Mesothelial cell of epicardium (in vitro differentiated cells): ENCODE measurements at places on chromosomes 1 and 21.
A peak's percentile ranks its signal among the peaks of the same experiment; 100 is the strongest.

DNA sequence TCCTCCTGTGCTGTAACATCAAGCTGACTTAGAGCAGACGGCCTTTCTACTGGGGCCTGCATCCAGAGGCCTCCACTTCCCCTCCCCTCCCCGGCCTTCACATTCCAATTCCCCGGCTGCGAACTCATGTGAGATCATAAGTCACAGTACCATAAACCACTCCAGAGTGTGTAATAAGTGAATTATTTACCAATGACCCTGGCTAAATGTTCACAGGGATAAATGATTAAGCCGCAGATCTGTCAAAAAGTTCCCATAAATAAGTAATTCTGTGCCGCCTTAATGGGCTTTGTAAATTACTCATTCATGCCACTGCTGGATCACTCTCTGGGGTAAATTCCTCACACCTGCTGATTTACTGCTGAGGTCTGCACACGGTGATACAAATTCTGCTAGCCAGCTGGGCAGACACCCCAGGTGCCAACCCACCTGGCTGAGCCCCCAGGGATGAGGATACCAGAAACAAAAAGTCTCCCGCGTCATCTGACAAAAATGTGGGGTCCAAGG lies 27.4 kb upstream of the KIRREL1 start:
- peak overlapping the region; percentile 68 for H3K27ac ChIP-seq
- peak; percentile 51 for DNase-seq
- peaks cover 14% of the 10 kb centered on the region for H3K27me3 ChIP-seq
- no peak overlapping the region for H3K4me3 ChIP-seq
- peaks cover 42% of the 10 kb centered on the region for H3K4me1 ChIP-seq

- no peaks in the 10 kb centered on the region for H3K4me1 ChIP-seq
- no peaks in the 10 kb centered on the region for H3K36me3 ChIP-seq
- H3K27me3 ChIP-seq = peaks cover 72% of the 10 kb centered on the region
- DNase-seq = no peak
Observed at GRCh38 chr1:37306461-37306860, 167.9 kb upstream of the ZC3H12A start.

DNA sequence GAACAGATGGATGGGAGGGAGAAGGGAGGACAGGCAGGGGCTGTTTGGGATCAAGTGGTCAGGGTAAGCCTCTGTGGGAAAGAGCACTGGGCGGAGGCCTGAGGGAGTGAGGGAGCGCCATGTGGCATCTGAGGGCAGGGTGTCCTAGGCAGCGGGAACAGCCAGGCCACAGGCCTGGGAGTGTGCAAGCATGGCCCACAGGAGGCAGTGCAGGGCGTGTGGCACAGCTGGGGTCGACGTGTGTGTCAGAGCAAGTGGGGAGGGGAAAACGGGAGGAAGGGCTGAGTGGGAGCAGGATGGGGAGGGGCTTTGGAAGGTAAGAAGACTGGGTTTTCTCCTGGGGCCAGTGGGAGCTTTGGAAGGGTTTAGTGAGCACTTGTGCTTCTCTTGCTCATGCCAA lies 143.4 kb downstream of the SYF2 start:
- H3K4me1 ChIP-seq = no peaks in the 10 kb centered on the region
- no peak overlapping the region for H3K27ac ChIP-seq
- DNase-seq = no peak
- H3K4me3 ChIP-seq = no peak overlapping the region

DNA sequence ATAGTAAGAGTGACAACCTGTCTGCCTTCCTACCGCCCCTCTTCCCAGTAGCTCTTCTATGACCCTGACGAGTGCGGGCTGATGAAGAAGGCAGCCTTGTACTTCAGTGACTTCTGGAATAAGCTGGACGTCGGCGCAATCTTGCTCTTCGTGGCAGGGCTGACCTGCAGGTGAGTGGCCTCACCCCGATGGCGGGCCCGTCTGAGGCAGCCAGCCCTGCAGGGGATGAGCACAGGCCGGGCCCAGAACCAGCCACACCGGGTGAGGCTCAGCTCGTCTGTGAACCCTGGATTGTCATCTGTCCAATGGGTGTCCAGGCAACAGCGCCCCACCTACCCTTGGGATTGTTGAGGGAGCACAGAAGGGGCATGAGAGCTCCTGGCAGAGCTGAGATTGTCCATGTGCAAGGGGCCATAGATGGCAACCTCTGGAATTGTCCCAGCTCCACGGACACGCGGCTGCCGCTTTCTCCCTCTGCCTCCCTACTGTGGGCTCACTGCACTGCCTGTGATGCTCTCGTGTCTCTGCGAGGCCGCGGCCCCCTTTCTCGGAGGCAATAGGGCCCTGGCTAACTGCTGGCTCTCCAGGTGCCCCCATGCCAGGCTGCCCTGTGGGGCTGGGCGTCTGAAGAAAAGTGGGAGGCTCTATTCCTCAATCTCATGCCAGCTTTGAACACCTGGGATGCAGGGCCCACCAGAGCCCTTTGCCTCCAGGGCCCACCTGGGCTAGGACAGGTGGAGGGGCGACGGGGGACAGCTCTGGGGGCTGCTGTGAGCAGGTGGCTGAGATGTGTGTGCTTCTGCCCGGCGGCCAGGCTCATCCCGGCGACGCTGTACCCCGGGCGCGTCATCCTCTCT lies 50.0 kb upstream of the LRRC3 start:
- H3K4me1 ChIP-seq = no peaks in the 10 kb centered on the region
- no peaks in the 10 kb centered on the region for H3K27me3 ChIP-seq
- no peak overlapping the region for H3K27ac ChIP-seq
- H3K4me3 ChIP-seq = no peak overlapping the region
- DNase-seq = no peak
- peaks cover 2% of the 10 kb centered on the region for H3K36me3 ChIP-seq

DNA sequence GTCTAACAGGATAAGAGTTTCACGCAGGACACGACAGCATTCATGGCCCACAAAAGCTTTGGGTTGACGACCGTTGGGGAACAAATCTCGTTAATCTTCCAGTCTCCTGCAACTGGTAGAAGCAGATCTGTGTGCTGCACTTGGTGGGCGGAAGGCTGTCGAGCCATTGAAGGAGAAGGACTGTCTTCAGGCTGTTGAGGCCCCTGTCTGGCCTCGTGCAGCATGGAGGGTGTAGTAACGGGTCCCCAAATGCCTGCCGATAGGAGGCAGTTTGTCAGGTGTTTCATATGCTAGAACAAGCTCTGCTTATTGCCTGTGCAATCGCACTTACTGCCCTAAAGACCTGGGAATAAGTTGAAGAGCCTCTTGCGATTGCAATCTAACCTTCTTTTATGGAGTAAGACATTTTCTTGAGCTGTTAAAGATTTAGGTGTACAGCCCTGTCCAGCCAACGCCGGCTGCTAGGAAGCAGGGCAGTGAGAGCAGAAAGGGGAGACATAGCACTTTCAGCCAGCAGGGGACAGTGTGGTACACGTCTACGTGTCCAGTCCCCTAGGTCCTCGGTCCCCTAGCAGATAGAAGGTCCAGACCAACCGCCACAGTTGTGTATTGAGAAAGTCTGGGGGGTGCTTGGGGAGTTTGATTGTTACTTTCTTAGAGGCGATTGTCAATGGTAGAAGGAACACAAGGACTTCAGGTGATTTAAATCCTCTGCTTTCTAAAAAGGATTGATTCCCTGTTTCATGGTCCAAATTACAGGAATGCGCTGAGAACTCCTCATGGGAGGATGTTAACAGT lies 102.3 kb upstream of the TMPRSS2 start:
- DNase-seq = no peak
- no peaks in the 10 kb centered on the region for H3K36me3 ChIP-seq
- H3K4me1 ChIP-seq = peaks cover 24% of the 10 kb centered on the region
- H3K4me3 ChIP-seq = no peak overlapping the region
- no peak overlapping the region for H3K27ac ChIP-seq
- H3K27me3 ChIP-seq = peaks cover 2% of the 10 kb centered on the region

DNA sequence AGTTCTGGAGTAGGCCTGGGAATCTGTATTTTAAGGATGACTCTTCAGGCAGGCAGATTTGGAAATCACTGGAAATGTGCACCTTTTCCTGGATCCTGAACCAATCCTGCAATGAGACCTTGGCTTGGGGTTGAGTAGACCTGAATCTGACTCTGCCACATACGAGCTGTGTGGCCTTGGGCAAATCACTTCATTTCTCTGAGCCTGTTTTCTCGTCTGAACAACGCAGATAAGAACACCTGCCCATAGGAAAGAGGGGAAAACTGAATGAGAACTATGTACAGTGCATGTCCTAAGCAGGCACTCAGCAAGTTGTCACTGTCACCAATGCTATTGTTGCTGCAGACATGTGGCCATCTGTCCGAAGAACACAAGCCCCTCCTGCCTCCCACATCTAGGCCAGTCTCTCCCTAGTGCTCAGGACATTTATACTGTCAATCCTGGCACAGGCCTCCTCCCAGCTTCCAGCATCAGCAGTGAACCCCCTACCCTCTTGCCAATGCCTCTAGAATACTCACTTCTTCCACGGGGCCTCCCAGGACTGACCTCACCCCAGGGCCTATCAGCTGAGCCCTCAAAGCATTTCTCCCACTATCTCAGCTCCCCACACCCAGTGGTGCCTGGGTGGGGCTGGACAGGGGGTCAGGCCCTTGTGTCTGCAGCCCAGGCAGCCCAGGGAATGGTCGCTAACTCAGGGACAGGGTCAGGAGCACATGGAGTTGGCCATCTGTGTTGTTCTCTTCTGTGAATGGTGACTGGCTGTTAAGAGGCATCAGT lies 88.8 kb upstream of the ZBTB40 start:
- peaks cover 28% of the 10 kb centered on the region for H3K4me1 ChIP-seq
- H3K36me3 ChIP-seq = no peaks in the 10 kb centered on the region

DNA sequence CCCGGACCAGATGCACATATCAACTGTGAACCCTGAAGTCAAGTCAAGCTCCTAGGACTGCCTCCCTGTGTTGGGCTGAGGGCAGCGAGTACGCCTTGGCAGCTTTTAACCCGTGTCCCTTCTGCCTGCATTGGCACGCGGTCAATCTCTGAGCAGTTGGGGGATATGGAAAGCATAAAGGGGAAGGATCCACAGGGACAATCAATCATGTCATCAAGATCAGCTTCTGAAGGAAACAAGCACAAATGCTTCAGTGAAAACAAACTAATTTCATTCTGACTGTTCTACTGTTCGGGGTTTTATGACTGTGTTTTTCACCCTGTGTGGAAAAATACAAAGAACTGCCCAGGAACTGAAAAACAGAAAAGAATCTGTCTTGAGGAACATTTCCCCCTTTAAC lies 106.2 kb downstream of the RUNX1 start:
- H3K27me3 ChIP-seq = peaks cover 10% of the 10 kb centered on the region
- no peaks in the 10 kb centered on the region for H3K36me3 ChIP-seq
- H3K4me3 ChIP-seq = no peak overlapping the region
- DNase-seq = no peak

- DNase-seq = no peak
- no peak overlapping the region for H3K27ac ChIP-seq
- no peak overlapping the region for H3K4me3 ChIP-seq
- no peaks in the 10 kb centered on the region for H3K4me1 ChIP-seq
Observed at GRCh38 chr1:184745929-184746638, 8.6 kb downstream of the EDEM3 start.

DNA sequence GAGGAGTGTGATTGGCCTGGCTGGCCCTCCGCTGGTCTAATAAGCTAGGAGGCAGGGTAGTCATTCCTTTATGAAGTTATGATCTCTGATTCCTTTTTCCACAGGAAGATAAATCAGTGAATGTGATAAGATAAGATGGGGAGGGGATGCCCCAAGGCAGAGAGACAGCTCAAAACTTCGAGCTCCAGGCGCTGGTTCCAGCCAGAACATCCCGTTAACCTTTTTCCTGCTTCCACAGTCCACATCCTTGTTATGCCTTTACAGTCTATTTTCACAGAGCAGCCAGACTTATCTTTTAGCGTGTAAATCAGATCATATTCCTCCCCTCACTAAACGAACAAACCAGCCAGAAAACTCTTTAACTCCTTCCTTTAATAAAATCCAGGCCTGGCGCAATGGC lies 38.5 kb upstream of the BMP8B start:
- H3K4me1 ChIP-seq = peaks cover 57% of the 10 kb centered on the region
- no peaks in the 10 kb centered on the region for H3K27me3 ChIP-seq
- peak overlapping the region; percentile 88 for H3K27ac ChIP-seq
- DNase-seq = no peak

GRCh38 chr1:183572721-183573120 lies 17.5 kb downstream of the NCF2 start:
- no peak overlapping the region for H3K4me3 ChIP-seq
- DNase-seq = no peak
- H3K36me3 ChIP-seq = no peaks in the 10 kb centered on the region
- peaks cover 8% of the 10 kb centered on the region for H3K4me1 ChIP-seq

DNA sequence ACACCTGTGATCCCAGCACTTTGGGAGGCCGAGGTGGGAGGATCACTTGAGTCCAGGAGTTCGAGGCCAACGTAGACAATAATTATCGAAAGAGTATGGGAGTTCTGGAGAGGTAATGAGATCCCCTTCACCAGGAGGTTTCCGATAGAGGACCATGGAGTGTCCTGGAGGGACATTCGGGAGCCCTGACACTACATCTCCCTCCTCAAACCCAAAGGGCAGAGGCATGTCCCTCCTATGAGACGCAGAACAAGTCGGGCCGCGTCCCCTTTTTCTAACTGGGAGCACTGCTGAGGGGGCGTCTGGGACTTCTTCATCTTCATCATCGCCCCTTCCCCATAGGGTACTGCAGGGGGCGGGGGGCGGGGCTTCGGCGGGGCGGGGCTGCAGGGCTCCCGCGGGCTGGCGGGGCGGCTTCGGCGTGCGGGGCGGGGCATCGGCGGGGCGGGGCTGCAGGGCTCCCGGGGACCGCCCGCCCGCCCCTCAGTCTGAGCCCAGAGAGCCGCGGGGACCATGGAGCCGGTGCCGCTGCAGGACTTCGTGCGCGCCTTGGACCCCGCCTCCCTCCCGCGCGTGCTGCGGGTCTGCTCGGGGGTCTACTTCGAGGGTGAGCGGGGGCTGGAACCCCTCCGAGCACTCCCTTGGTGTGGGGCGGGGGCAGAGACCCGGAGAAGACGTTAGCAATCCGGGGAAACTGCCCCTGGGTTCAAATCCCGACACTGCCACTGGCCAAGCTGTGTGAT lies at the start of gene THEMIS2:
TSS of gene THEMIS2 (plus strand) at position 486 of the 743 bp plus-strand sequence. CDS start at position 514, 28 bp downstream.
- H3K27ac ChIP-seq = no peak within 1 kb of the TSS
- H3K36me3 ChIP-seq = no peaks in the 10 kb centered on the region
- peaks cover 7% of the 10 kb centered on the region for H3K4me1 ChIP-seq
- H3K27me3 ChIP-seq = peaks cover 16% of the 10 kb centered on the region

DNA sequence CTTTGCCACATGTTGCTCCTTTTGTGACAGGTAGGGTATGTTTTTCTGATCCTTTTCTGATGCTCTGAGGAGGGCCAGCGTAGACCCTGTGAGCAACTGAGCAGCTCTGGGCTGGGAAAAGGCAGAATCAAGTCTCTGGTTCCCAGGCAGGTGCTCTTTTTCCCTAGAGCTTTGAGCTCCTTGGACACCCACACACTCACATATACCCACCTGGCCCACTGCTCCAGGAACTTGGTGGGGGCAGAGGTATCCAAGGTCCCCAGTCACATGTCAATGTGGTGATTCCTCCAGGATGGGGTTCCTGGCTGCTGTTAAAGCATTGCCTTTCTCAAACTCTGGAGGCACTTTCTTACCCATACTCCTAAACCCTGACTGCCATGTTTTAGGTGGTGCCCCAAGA lies 5.4 kb downstream of the CD2 start:
- H3K36me3 ChIP-seq = no peaks in the 10 kb centered on the region
- H3K27ac ChIP-seq = no peak overlapping the region
- H3K4me1 ChIP-seq = peaks cover 5% of the 10 kb centered on the region
- no peak for DNase-seq
